ENCODE measurements at places on chromosomes 2 and 18.

GRCh38 chr18:12645751-12646203 lies 12.1 kb downstream of the SPIRE1 start:
- DNase-seq = no peak

DNA sequence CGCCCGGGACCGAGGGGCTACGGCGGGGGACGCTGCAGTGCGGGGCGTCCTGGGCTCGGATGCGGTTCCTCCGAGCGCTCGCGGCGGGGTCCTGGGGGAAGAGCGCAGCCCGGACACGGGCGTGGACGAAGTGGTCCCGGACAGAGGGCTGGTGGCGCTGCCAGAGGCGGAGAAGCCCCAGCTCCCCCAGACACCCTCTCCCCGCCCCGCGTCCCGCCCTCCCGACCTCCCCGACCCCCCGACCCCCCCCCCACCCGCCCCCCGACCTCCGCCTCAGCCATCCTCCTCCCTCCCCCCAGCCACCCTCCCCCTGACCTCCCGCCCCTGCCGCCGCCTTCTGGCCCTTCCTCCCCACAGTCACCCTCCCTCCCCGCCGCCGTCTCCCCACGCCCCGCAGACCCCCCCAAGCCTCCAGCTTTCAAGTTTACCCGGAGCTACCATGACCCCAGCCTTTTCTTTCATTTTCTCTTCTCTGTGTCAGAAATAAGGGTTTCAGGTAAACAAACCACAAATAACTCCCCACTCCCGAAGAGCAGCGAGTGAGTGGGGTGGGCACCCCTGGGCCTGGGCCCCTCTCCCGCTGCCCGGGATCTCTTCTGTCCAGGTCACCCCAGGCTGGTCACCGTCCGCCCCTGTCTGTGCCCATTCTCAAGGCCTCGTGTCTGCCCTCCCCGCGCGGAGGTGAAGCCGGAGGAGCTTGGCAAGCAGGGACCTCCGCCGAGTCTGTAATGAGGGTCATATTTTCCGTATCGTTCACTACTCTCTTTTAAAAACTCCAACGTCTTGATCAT lies 5.1 kb downstream of the NFATC1 start:
- DNase-seq = peak; percentile 74

- DNase-seq = no peak
Measured at GRCh38 chr2:74291218-74291544, 52.0 kb downstream of the SLC4A5 start.

DNA sequence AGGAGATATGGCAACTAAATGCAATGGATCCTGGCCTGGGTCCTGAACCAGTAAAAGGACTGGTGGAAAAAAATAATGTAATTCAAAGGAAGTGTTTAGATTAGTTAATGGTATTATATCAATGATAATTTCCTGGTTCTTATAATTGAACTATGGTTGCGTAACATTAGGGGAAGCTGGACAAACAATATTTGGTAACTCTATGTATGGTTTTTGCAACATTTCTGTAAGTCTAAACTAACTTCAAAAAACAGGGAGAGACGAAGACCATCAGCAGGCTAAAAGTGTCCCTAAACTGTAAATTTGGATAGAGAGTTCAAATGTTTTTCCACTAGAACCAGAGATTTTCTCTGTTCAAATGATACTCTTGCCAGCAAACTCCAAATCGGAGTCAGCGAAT lies 36.9 kb downstream of the KLF7 start:
- DNase-seq = no peak

- DNase-seq = no peak
Measured at GRCh38 chr2:164657129-164657528, 35.8 kb upstream of the GRB14 start.

DNA sequence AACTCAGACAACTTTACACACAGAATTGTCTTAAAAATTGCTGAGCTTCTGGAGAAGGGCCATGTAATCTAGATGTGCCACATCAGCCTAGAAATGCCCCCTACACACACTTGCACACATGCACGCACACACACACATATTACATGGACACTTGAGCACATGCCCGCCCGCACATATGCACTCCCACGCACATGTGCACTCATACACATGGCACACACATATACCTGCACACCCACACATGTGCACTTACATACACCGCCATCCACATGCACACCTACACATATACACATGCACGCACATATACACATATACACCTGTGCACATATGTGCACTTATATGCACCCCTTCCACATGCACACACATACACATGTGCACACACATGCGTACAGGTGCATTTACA lies 213.7 kb downstream of the SEPTIN10 start:
- no peak for DNase-seq

GRCh38 chr18:12377556-12378197 lies 650 bp upstream of the AFG3L2 start:
- no peak for DNase-seq

- DNase-seq = no peak
Measured at GRCh38 chr2:28587526-28588291, 91.8 kb downstream of the PLB1 start.

GRCh38 chr18:77131652-77132368 lies 773 bp downstream of the MBP start:
- peak; percentile 54 for DNase-seq

DNA sequence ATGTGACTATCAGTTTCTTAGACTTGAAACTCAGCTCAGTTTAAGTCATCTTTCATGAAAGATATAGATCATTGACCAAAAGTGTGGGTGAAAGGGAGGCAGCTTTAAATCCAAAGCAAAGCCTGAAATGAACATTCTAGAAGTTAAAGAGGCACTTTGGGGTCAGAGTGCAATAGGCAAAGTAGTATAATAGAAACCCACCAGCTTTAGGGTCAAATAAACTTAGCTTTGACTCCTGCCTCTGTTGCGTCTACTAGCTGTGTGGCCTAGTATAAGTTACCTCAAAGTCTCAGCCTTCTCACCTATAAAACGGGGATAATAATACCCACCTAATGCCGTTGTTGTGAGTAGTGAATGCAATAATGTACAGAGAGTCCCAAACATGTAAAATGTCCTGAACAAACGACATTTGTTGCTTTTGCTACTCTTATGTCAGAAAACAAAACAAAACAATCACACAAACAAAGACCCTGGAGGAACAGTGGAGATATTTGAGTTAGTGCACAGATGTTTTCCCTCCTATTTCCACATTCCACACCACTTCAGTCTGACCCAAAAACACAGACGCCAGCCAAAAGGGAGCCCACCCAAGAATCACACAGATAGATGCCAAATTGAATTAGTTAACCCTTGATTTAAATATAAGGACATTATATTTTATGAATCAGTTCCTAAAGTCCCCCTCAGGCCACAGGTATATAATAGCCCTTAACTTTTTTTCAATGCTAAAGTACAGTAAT lies 657.0 kb downstream of the ARHGAP15 start:
- no peak for DNase-seq

GRCh38 chr2:4139731-4140130 lies 436.4 kb downstream of the DCDC2C start:
- no peak for DNase-seq

GRCh38 chr2:137155356-137156104 lies 390.2 kb downstream of the THSD7B start:
- DNase-seq = no peak

- DNase-seq = no peak
Measured at GRCh38 chr18:5397102-5397501, 101.6 kb upstream of the ZBTB14 start.

DNA sequence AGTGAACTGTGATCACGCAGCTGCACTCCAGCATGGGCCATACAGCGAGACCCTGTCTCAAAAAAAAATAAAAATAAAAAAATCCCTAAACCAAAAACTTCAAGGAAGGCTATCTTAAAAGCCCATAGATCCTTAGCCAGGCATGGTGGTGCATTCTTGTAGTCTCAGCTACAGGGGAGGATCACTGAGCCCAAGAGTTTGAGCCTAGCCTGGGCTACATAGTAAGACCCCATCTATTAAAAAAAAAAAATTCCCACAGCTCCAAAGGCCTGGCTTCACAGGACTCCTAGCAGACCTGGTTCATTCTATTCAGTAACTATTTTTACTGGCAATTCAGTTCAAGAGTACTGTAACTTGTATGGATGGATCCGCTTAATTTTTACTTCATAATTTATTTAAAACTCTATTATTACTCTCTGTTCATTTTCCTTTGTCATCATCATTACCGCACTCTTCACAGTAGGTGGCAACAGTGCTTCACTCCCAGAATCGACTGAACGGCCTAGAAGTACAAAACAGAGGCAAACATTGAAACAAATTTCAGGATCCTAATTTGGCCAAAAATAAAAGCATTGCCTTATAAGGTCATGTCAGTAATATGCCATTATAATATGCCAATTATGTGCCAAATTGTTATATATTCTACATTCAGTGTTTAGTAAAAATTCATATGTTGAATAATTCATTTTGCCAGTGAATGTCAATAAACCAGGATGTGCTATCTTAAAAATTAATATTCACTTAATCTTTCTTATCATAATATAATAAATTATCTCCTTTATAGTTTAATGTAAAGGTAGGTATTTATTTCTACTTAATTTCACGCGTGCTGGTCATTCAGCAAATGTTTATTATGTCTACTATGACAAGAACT lies 14.3 kb upstream of the STAM2 start:
- DNase-seq = peak; percentile 44

- DNase-seq = peak; percentile 15
Measured at GRCh38 chr2:127615511-127616166, 30.3 kb upstream of the GPR17 start.

GRCh38 chr2:20551260-20551944 lies 99.5 kb downstream of the HS1BP3 start:
- no peak for DNase-seq
